ENCODE measurements at places on chromosomes 7 and 10.

- no peak for ATAC-seq
These were observed 29.7 kb upstream of the TLX1 start for GRCh38 chr10:101101372-101101881.

- ATAC-seq: peak; percentile 25
These were observed 3.2 kb downstream of the PARP12 start for GRCh38 chr7:140059273-140060242.

GRCh38 chr10:132455986-132456847 lies 59.2 kb downstream of the PWWP2B start:
- ATAC-seq: no peak

- no peak for ATAC-seq
These were observed 87.0 kb downstream of the SUGCT start for GRCh38 chr7:40221836-40222235.

DNA sequence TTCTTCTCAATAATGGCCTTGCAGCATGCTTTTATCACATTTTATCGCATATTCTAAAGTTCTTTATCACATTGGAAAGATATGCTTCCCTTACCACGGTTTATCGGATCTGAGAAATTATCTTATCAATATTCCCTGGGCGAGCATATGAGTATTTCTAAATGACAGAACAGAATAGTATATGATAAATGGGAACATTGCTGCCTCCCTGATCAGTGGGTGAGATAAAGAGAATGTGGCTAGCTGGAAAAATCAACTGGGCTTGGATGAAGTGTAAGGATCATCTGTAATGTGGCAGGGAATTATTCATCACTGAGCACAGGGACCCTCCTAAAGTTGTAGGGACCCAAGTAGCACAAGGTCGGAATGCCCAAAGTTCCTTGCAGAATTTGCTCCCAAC lies 667.4 kb upstream of the NRP1 start:
- ATAC-seq: no peak

DNA sequence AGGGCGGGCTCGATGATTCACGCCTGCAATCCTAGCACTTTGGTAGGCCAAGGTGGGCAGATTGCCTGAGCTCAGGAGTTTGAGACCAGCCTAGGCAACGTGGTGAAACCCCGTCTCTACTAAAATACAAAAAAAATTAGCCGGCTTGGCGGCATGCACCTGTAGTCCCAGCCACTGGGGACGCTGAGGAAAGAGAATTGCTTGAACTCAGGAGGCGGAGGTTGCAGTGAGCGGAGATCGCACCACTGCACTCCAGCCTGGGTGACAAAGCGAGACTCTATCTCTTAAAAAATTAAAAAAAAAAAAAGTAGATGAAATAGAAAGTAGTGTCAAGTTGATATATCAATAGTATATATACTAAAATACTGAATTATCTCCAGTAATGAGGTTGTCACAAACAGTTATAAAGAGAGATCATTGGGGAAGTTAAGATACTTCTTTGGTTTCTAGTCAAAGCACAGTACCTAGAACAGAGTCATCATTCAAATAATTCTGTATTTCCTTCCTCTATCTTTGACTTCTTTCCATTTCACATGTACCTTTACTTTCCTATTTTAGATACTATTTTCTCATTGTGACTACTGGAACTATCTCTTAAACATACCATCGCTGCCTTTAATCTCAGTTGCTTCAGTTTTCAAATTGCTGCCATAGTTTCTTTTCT lies 491.7 kb downstream of the GRM8 start:
- ATAC-seq: no peak

- ATAC-seq: peak; percentile 94
These were observed at the start of gene ADAM22 for GRCh38 chr7:87933953-87934698. TSS of gene ADAM22 (plus strand) at chr7:87934251. CDS start at chr7:87934466, 215 bp downstream.

- no peak for ATAC-seq
These were observed 10.6 kb downstream of the INHBA start for GRCh38 chr7:41692251-41692650.

DNA sequence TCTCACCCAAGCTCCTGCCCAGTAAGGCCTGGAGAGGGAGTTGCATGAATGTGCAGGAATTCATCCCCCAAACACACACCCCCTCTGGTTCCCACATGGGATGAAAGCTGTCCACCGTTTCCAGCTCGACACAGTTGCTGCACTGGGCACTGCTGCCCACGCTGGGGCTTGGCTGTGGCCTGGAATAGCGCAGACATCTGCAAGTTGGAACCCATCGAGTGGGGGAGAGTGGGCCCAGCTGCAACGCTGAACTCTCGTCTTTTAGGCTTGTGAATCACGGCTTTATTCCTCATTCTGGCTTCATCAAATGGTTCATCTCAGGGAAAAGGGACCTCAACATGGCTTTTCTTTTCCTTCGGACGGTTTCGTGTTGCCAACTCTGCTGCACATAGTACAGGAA lies 264.7 kb downstream of the DNAJB6 start:
- ATAC-seq: no peak

DNA sequence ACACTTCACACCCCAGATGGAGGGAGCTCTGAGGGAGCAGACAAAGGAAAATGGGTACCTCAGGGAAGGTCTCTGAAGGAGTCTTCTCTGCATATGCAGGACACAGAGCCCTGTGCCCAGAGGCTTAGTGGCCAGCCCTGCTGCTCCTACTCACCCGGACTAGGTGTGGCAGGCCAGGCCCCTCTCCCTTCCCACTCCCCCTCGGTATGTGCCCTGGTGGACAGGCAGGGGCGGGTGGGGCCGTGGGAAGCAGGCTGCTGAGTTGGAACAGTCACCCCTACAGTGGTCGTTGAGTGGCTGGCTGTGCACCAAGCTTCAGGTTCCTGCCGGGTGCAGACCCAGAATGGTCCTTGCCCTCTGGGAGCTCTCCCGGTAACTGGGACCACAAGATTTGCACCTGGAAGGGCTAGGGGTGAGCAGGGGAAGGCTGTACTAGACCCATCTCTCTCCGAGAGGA lies 68.6 kb downstream of the ZMIZ1 start:
- peak; percentile 12 for ATAC-seq

DNA sequence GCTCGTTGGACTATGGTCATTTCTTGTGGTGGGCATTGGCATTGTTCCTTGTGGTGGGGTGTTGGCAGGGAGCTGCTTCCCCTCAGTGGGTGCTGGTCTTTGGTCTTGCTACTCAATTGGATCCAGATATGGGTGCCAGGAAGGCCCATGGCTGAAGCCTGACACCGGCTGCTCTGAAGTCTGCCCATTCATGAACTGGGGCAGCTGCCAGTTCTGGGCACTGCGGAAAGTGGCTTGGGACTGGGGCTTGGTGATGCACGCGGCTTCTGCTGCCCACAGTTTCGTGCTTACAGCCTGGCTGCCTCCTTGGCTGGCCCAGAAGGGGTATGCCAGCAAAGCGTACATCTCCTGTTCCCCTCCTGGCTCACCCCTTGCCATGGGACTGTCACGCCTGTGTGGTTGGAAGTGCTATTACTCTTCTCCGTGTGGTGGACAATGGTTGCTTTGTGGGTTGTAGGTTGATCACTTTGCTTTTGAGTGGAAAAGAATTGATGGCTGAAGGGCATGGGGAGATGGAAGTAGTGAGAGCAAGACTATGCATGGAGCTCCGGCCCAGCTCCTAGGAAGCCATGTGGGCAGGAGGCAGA lies 54.7 kb downstream of the ADAMTS14 start:
- ATAC-seq: no peak

DNA sequence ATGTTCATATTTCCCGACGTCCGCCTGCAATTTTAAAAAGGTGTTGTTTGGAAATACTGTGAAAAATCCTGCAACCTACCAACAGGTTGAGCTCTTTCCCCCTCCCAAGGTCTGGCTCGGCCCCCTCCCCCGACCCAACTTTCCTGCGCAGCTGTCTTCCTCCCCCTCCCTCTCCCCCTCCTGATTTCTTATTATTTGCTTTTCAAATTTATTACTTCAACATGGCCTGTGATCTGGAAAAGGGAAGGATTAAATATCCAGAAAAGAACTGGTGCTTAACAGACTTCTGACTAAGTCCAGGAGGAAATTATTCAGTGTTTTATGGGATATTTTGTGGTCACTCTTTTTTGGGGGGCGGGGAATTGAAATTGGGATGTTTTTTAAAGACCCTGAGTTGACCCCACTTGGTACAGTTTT lies 2.4 kb downstream of the ARID5B start:
- ATAC-seq: no peak

- ATAC-seq: no peak
These were observed 63.4 kb downstream of the HPSE2 start for GRCh38 chr10:99172128-99172738.

DNA sequence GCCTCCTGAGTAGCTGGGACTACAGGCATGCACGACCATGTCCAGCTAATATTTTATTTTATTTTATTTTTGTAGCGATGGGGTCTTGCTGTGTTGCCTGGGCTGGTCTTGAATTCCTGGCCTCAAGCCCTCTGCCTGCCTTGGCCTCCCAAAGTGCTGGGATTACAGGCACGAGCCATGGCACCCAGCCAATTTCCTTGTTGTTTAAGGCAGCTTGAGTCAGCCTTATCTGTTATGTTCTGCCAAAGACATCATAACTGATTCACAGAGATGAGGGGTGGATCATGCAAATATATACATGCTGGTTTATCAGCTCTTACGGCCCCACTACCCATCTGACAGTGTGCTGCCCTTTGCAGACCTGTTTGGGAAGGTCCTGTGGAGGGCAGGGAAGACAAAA lies 826.7 kb downstream of the TYW1 start:
- ATAC-seq: no peak

DNA sequence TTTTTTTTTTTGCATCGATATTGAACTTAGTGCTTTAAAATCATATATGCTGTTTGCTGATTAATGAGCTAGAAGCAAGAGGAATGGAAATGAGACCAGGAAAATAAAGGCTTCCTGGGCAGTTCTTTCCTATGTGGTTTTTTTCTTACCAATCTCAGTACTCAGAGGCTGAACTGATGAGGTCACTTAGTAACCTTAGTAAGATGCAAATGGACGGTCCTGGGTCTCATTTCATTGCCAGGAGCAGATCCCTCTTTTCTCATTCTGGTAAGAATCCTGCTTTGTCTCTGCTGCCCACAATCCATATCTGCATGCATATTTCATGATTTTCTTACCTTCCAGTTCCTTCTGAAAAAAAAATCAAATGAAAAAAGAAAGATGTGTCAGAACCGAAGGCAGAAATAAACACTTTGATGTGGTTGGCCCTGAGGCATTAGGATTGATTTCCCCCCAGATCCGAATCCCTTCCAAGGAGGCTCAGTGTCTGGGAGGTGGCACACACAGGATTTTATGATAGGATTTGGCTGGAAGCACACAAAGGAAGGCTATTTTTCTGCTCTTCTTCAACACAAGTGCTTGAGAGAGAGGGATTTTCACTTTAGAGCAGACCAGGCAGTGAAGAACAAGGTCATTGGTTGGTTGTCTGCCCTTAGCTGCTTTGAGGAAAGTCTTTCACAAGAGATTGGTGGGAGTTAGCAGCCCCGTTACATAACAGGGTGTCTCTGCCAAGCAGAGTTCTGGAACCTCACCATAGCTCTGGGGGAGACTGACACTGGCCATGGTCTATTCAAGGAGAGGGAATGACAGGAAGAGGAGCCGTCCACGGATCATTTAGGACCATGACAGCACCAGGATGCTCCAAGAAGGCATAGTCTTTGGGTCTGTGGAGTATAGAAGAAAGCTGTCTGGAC lies 150.0 kb downstream of the CAMK1D start:
- no peak for ATAC-seq

DNA sequence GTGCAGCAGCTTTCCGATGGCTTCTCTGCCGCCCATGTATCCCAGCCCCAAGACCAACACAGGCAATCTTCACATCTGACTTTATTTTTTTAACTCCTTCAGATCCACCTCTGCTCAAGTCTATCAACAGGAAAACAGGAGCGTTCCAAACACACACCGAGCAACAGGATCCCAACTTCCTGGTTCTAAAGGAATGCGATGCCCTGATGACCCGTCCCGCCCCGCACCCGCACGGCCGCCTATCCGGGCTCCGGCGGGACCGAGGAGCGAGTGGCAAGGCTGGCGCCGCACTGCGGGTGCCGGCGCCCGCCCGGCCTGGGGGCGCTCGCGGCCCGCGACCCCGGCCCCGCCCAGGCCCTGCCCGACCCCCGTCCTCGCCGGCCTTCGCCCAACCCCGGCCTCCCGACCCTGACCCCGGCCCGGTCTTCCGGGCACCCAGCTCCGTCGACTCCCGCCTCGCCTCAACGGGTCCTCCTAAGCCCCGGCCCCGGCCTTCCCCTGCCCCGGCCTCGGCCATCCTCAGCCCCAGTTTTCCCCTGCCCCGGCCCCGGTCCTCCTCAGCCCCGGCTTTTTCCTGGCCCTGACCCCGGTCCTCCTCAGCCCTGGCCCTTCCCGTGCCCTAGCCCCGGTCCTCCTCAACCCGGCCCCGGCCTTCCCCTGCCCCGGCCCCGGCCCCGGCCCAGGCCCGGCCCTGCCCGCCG lies 730 bp downstream of the LARP4B start:
- ATAC-seq: no peak

DNA sequence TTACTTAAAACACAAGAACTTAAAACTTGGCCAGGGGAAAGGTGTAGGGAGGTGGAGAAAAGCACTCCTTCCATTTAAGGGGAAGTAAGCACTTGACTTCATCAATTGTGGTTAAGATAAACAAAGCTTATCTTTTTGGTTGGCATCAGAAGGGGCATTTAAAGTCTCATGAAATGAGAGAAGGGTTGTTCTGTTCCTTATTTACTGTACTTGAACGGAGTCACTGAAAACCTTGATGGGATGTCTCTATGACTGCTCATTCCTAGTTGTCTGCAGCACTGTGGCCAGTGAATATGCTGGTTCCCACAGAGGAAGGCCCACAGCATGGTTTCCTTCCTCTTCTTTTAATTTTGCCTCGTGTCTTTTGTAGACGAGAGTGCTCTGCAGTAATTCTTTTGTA lies 229.3 kb downstream of the AUTS2 start:
- no peak for ATAC-seq

DNA sequence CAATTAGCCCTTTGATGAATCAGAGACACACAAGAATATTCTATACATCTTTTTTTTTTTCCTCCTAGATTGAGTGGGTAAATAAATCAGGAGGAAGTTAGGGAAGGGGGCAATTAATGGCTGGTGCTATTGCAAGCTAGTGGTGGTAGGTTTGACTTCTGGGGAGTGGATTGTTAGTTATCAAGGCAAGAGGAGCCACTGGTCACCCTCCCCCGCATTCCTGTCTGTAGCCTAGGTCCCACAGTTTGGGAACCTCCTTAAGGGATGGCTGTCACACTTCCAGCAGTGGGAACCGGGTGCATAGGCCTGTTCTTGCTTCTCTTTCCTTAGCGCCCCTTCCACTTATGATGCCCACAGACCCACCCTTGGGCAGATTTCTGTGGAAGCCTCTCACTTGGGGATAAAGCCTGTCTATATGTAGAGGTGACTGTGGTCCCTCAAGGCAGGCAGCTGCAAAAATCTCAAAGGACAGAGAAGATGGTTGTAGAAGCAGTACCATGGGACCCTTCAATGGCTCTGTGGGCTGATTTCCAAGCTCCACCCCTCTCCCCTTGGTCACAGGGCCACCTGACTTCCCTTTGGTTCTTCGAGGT lies 2.3 kb upstream of the ADCK2 start:
- no peak for ATAC-seq

DNA sequence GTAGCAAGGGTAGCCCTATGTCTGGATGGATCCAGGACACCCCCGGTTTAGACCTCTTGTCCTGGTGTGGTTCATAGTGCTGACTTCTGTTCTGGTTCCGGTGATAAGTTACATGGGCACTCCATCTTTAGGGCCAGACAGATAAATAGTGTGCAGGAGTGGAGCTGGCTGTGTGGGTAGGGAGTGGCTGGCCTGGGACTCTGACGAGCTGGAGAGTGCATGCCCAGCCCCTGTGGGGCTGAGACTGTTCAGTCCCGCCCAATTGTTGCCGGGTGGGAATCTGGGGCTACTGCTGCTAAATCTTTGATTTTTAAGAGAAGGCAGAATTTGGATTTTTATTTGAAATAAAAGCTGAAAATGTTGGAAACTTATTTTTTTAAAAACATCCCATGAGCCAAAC lies 27.3 kb downstream of the PDCD11 start:
- no peak for ATAC-seq

- no peak for ATAC-seq
These were observed 148.4 kb downstream of the TCERG1L start for GRCh38 chr10:131162866-131163843.
